Activated CD8-positive, alpha-beta memory T cell treated with anti-CD3 and anti-CD28 coated beads for 1 hour (primary cell): ENCODE measurements at places on chromosomes 2 and 18.

DNA sequence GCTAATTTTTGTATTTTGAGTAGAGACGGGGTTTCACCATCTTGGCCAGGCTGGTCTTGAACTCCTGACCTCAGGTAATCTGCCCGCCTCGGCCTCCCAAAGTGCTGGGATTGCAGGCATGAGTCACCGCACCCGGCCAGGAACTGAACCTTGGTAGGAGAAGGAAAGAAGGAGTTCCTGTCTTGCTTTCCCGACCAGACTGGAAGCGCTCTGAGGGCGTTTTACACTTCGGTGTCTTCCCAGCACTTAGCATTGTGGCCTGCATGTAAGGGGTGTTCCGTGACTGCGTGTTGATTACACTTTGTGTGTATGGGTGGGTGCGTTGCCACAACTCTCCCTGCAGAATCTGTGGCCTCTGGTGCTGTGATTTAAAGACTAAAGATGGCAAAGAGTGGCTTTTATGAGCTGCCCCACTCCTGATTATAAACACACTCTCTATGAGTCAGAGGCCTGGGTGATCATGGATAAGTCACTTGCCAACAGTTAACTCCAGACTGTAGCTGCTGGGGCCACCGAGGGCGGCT lies 46.0 kb downstream of the ODC1 start:
- DNase-seq: no peak

- no peak for DNase-seq
Observed at GRCh38 chr18:7733642-7734041, 166.5 kb downstream of the PTPRM start.

- no peak for DNase-seq
Observed at GRCh38 chr2:165877565-165878550, 75.7 kb downstream of the TTC21B start.

GRCh38 chr2:128736689-128737545 lies 418.2 kb upstream of the HS6ST1 start:
- peak; percentile 29 for DNase-seq

DNA sequence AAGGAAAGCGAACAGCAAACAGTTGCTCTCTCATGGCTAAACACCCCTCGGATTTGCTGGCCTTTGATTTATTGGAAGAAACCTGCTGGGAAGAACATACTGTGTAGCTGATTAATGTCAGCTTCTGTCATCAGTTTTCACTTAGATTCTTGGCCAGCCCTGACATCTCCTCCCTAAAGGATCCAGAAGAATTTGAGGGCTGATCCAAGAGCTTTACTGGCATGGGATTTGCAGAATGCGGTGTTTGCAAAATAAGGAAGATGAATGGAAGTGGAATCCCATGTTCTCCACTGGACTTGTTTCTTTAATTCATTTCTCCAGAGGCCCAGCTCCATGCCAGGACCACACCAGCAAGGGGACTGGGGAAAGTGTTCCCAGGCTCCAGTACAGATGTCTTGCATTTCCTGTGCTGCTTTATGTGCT lies 80.5 kb downstream of the RDH14 start:
- no peak for DNase-seq
